Neural cell (in vitro differentiated cells): ENCODE measurements at places on chromosomes 16 and 17. TPM values are rescaled to one million over a fixed set of nuclear protein-coding genes. Genes with fewer than 3 reads are reported as not detected.

CLEC3A gene
- polyA plus RNA-seq, result not detected in 2 replicates

ENDOV gene
- 31.2 and 40.6 TPM in 2 replicates for polyA plus RNA-seq

TMEM238L gene
- polyA plus RNA-seq, result not detected in 2 replicates

GLG1 gene
- polyA plus RNA-seq, result 36.6 and 40.2 TPM in 2 replicates

CYB561 gene
- 14.3 and 15.7 TPM in 2 replicates for polyA plus RNA-seq

SMIM22 gene
- polyA plus RNA-seq, result not detected in 2 replicates

CCL23 gene
- not detected in 2 replicates for polyA plus RNA-seq

TBC1D16 gene
- 19.8 and 29.5 TPM in 2 replicates for polyA plus RNA-seq

ITGB3 gene
- 0.06 TPM in 1 of 2 replicates, not detected in the other for polyA plus RNA-seq

CD300H gene
- polyA plus RNA-seq, result not detected in 2 replicates

ABCC6 gene
- not detected in 2 replicates for polyA plus RNA-seq

KREMEN2 gene
- 0.71 TPM in 1 of 2 replicates, not detected in the other for polyA plus RNA-seq

CNTNAP4 gene
- 73.7 and 75.8 TPM in 2 replicates for polyA plus RNA-seq

DPEP3 gene
- polyA plus RNA-seq, result not detected in 2 replicates

RSKR gene
- polyA plus RNA-seq, result 45.7 and 47.5 TPM in 2 replicates

TBC1D3C gene
- polyA plus RNA-seq, result 8.1 and 10.4 TPM in 2 replicates

ZDHHC7 gene
- 33.8 and 34.1 TPM in 2 replicates for polyA plus RNA-seq

ZNF267 gene
- 4.8 and 7.0 TPM in 2 replicates for polyA plus RNA-seq

FBXL20 gene
- 12.0 and 15.5 TPM in 2 replicates for polyA plus RNA-seq

FOXN1 gene
- not detected in 2 replicates for polyA plus RNA-seq

FAM20A gene
- polyA plus RNA-seq, result not detected in 2 replicates

TBC1D3G gene
- not detected in 2 replicates for polyA plus RNA-seq

IRX3 gene
- polyA plus RNA-seq, result not detected in 2 replicates

LPO gene
- polyA plus RNA-seq, result not detected in 2 replicates
